ENCODE measurements at places on chromosomes 6 and 20. TPM values are rescaled to one million over a fixed set of nuclear protein-coding genes. Genes with fewer than 3 reads are reported as not detected.

RREB1 gene
- polyA plus RNA-seq = 8.7 TPM

GJA1 gene
- 121 TPM for polyA plus RNA-seq

HCRTR2 gene
- 0.08 TPM for polyA plus RNA-seq

- DNase-seq = no peak
Measured at GRCh38 chr6:31402324-31403282, 792 bp upstream of the MICA start.

DNA sequence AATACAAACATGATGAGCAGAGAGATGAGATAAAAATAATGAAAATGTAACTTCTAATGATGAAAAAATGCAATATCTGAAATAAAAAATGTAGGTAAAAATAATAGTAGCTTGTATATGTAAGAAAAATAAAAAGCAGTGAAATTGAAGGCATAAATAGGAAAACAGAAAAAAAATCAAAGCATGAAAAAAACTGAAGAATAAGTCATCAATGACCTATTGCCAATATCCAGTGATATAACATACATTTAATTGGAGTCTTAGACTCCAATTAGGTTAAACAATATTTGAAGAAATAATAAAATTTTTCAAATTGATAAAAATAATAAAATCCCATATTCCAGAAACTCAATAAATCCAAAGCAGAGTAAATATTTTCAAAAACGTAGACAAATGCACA lies 114.0 kb upstream of the HDGFL1 start:
- DNase-seq = no peak

- DNase-seq = no peak
Measured at GRCh38 chr6:158253248-158253647, 59.0 kb upstream of the TULP4 start.
